Activated T-helper 1 cell treated with anti-CD3 and anti-CD28 coated beads, Interleukin-12 subunit alpha, Interleukin-12 subunit beta, Interleukin-2, Interleukin-4 antibody, amounts not matched to agents 30 ng/mL and 10 ng/mL and 1 ng/mL, durations not matched to agents 14 hours and 24 hours and 36 hours (primary cell): ENCODE measurements at places on chromosomes 1 and 21. TPM values are rescaled to one million over a fixed set of nuclear protein-coding genes. Genes with fewer than 3 reads are reported as not detected.

DNA sequence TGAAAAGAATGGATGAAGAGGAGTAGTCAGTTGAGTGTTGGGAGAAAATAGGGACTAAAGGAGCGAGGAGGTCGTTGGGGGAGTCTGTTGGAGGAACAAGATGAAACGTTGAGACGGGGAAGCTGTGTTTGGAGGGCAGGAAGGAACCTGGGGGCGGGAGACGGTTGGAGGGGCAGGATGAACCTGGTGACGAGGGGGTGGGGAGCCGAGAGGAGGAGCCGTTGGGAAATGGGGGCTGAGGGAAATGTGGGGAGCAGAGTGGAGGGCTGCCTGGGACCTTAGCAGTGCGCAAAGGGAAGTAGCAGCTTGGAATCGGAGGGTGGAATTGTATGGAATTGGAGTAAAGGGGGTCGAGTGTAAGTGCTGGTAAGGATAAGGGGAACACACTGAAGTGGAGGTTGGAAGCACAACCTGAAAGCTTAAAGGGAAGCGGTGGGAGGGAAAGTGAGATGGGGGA lies 630 bp downstream of the MTF2 start:
- DNase-seq = peak; percentile 5

DNA sequence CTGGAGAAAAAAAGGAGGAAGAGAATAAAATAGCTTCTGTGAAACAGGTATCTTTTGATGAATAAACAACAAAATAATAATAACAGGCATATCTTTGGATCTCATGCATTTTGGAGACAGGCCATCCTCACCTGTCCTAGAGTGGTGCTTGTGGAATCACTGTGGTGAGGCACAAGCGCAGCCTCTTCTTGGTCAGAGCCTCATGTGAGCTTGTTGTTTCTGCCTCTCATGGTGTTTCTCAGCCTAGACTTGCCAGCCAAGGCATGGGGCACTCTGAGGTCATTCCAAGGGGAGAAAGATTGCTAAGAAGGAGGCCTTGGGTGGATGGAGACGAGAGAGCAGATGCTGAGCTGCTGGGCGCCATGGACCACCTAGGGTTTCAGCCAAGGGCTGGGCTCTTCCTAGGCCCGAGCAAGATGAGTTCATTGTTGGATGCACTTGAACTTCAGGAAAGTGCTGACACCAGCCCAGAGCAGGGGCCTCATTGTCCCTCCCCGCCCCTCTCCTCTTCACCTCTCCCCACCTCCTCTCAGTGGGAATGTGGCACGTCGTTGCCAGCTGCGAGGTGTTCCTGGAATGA lies 49.5 kb downstream of the ATP5PO start:
- DNase-seq = no peak

DNA sequence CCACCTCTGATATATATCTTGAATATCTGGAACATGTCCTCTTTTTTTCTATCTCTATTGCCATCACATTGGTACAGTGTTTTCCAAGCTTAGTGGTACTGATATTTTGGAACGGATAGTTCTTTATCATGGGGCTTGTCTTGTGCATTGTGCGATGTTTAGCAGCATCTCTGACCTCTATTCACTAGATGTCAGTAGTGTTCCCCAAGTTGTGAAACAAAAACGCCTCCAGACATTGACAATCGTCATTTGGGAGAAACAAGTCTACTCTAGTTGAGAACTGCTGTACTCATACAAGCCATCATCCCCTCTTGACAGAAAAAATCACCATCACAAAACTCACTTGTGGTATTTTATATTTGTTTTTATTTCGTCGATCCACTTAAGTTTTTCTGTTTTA lies 79.7 kb upstream of the CHODL start:
- DNase-seq = no peak

Gene CASQ2
- total RNA-seq = not detected in 2 replicates

Gene ALG14
- total RNA-seq = 1.9 and 2.4 TPM in 2 replicates

Gene MACF1
- 224 and 226 TPM in 2 replicates for total RNA-seq
